LHCN-M2 (cell line): ENCODE measurements at places on chromosomes 5 and 9. TPM values are rescaled to one million over a fixed set of nuclear protein-coding genes. Genes with fewer than 3 reads are reported as not detected.

CDC42SE2 gene
- 38.5 and 46.8 TPM in 2 replicates for total RNA-seq

GRCh38 chr5:683551-684481 is 9.3 kb downstream of the TPPP start:
- DNase-seq: no peak

DNA sequence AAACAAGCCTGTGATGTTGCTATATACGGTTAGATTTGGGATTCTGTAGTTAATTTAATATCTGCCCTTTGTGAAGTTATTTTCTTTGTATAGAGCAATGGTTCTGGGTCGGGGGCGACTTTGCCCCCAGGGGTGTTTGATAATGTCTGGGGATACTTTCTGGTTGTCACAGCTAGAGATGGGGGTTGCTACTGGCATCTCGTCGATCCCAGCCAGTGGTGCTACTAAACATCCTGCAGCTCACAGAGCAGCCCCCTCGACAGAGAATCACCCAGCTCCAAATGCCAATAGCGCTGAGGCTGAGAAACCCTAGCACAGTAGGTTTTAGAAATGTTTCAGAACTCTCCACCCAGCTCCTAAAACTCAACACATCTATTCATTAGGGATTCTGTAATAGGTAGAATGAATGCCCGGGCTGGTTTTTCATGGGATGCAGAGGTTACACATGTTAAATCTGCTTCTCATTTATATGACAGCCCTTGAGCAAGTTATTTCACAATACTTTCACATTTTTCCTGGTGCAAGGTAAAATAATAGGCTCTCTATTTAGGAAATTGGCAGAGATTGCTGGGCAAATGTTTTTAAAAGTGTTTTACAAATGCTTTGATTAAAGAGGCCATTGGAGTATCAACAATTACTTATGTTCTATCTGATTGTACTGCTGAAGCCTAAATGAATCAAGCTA is 75.2 kb upstream of the CTSL start:
- DNase-seq: no peak

GRCh38 chr5:154866841-154867240 is 8.4 kb downstream of the CNOT8 start:
- no peak for DNase-seq

GRCh38 chr5:132480546-132480892 is 10.1 kb downstream of the IRF1 start:
- DNase-seq: no peak

- peak; percentile 80 for DNase-seq
These were observed 56.2 kb downstream of the DUSP1 start for GRCh38 chr5:172714491-172715420.

GRCh38 chr5:29833394-29833793 is 1360.1 kb upstream of the CDH6 start:
- no peak for DNase-seq
